Stimulated activated CD4-positive, alpha-beta T cell treated with anti-CD3 and anti-CD28 coated beads, TNF-alpha, amount 100 ng/mL, for 4 hours (primary cell): ENCODE measurements at places on chromosomes 11 and 22.

- no peak for DNase-seq
Observed at GRCh38 chr11:64762277-64762673, 2.5 kb upstream of the PYGM start.

- DNase-seq: no peak
Observed at GRCh38 chr11:104106136-104106754, 57.7 kb downstream of the PDGFD start.

- DNase-seq: no peak
Observed at GRCh38 chr11:117189191-117189940, 9.8 kb upstream of the TAGLN start.

GRCh38 chr11:45926001-45926401, 3.5 kb downstream of the LARGE2 start:
- DNase-seq: no peak

DNA sequence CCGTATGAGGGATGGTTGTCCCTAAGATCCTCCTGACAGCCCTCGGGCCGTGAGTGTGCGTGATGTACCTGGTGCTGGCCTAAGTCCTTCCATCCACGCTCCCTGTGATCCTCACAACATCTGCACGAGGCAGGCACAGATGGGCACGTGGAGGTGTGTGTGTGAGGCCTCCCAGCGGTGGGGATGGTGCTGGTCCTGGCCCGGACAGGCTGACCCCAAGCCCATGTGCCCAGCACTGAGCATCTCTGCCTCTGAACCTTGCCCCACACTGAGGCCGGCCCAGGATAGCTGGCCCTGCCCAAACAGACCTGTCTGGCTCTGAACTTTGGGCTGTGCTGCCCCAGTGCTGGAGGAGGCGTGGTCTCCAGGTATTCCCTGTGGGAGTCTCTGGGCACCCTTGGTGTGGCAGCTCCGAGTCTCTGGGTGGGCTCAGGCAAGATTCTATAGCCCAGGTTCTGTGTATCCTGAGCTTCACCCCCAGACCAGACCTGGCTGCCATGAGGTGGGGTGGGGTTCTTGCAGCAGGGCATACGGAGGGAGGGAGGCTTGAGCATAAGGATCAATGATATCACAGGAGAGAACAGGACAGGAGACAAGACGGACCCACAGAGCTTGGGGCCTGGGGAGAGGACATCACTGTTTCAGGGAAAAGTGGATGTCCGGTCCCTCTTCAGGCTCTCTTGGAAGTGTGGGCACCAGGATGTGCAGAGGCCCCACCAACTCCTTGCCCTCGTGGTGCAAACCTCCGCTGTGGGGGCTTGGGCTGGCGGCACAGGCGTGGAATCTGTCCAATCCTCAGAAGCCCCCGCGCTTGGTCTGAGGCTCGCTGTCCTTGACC, 881.8 kb downstream of the BRD1 start:
- DNase-seq: no peak

DNA sequence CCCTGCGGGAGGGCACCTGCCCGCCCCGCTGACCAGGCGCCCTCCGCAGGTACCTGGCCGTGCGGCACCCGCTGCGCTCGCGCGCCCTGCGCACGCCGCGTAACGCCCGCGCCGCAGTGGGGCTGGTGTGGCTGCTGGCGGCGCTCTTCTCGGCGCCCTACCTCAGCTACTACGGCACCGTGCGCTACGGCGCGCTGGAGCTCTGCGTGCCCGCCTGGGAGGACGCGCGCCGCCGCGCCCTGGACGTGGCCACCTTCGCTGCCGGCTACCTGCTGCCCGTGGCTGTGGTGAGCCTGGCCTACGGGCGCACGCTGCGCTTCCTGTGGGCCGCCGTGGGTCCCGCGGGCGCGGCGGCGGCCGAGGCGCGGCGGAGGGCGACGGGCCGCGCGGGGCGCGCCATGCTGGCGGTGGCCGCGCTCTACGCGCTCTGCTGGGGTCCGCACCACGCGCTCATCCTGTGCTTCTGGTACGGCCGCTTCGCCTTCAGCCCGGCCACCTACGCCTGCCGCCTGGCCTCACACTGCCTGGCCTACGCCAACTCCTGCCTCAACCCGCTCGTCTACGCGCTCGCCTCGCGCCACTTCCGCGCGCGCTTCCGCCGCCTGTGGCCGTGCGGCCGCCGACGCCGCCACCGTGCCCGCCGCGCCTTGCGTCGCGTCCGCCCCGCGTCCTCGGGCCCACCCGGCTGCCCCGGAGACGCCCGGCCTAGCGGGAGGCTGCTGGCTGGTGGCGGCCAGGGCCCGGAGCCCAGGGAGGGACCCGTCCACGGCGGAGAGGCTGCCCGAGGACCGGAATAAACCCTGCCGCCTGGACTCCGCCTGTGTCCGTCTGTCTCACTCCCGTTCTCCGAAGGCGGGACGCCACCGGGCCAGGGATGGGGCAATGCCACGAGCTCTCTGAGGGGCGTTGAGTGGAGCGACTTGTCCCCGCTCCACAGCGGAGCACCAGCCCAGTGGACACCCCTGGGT, 1.8 kb downstream of the GALR3 start:
- no peak for DNase-seq

DNA sequence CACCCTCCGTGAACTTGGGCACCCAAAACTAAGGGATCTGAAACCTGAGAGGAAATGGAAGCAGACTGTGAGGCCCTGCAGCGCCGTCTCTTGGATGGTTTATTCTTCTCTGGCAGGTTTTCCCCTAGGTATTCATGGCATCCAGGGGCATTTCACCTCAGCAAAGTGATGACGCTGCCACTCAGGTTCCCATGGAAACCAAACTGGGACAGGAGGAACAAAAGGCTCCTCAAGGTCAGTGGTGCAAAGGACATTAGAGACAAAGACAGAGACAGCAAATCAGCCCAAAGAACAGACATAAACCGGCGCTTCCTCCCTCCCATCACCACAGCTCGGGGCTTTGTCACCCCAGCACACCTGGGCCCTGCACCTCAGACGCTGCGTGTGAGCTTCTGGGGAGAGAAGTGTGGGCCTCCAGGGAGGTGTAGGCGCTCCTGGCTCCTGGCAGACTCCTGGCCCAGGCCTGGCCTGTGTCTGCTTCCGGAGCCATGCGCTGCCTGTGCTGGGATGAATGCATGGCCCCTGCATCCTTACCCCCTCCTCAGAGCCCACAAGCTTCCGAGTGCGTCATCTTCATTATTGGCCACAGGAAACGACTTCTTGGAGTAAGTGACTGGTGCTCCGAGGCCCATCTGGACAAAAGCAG, 5.9 kb downstream of the TP53AIP1 start:
- no peak for DNase-seq

DNA sequence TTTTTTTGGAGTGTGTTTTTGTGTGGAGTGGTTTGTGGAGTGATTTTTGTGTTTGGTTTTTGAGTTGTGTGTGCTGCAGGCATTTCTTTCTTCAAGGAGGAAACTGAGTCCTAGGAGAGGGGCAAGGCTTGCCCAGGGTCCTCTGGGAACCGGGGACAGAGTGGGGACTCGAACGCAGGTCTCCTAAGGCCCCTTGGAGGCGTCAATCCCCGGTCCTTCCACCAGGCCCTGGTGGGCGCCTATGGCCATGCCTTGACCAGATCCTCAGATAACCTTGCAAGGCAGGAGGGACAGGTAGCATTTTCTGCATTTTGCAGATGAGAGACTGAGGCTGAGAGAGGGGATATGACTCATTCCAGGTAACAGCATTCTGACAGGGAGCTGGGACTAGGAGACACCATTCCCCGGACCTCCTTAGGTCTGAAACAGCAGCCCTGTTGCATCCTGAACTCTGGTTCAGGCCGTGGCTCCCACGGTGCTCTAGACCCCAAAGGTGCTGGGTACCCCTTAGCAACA, 39.1 kb downstream of the MYO7A start:
- DNase-seq: no peak

DNA sequence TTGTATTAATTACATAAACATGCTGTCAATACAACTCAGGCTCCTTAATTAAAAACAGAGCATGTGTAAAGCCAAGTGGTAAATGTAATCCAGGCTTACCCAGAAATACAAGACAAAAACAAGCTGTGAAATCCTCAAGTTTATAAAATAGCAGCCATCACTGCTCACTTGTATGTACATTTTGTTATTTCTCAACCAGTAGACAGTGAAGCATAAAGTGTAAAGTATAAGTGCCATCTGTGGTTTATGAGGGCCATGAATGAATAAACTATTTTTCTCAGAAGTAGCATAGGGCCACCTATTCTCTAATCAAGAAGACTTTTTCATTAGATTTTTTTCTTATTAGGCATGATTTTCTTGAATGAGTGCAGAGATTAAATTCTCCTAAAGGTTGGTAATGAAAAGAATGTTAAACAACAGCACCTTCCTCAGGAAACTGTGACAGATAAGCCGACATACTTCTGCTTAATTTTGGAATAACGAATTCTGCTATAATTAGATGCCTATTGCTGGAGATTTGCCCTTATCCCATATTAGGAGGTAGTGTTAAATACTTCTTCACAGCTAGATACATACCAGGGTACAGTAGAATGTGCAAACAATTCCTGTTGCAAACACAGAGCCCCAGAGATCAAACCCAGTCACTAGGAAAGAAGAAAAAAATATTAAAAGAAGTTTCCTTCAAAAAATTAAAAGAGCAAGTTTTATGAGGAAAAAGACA, 13.0 kb downstream of the SLC5A12 start:
- DNase-seq: no peak

DNA sequence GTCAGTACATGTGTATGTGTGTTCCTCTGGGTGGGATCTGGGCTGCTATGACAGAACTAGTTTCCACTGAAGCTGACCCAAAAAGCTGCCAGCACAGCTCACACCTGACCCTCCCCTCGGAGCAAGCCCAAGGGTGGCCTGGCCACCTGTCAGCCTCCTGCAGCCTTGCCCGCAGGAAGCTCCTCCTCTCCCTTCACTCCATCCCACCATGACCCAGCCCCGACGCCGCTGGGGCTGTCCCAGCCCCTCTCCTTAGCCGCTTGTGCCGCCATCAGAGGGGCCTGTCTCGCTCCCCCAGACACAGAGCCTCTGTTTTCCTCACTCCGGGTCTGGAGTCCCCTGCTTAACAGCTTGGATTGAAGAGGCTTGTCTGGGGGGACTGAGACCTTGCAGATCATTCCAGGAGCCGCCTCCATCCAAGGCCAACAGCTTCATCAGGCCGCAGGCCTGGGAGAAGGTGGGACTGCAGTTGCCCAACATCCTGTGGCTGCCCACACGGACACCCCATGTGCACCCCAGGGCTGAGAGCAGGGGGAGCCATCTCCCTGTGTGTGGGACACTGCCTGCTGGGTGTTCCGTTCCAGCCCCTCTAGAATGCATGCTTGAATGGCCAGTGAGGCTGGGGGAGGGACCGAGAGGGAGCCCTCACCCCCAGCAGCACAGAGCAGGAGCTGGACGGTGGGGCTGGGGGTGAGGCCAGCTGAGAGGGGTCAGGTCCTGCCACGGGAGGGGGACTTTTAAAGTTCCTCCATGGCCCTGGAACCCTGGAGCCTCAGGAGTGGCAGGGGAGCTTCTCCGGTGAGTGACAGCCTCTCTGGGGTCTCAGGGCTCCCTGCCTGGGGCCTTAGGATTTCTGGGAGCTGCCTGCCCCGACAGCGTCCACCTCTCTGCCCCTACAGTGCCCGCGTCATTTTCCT, 696 bp downstream of the MRGPRF start:
- DNase-seq: no peak

DNA sequence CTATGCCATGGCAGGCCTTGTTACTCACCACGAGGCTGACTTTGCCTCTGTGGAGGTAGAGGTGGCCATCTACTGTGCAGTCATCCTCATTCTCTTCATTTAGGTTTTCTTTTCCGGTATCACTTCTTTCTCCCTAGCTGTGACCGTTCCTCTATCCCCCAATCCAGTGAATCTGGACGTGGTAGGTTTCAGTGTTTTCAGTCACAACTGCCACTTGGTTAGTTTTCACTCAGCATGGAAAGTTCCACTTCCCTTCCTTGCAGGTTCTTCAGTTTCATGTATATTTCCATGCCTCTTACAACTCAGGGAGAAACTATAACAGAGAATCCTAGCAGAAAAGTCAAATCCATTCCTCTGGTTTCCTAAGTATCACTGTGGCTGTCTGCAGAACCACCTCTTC, 1.9 kb downstream of the HPS4 start:
- DNase-seq: no peak

- no peak for DNase-seq
Observed at GRCh38 chr11:68275721-68276507, 4.1 kb upstream of the C11orf24 start.

DNA sequence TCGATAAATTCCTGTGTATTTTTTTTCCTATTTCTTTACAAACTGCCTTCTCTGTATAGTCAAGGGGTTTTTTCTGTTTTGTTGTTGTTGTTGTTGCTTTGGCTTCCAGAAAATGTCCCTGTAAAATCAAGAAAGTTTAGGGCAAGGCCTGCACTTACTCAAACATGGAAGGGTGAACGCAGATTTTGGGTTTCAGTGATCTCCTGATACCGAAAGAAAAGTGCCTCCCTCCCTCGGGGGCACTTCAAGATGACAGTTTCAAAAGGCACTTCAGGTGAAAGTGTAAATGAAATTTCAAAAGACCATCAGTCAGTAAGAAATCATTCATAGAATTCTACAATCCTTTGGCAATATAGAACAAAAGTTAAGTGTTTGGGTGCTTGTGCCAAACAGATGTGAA, 43.4 kb upstream of the TMPRSS4 start:
- no peak for DNase-seq

DNA sequence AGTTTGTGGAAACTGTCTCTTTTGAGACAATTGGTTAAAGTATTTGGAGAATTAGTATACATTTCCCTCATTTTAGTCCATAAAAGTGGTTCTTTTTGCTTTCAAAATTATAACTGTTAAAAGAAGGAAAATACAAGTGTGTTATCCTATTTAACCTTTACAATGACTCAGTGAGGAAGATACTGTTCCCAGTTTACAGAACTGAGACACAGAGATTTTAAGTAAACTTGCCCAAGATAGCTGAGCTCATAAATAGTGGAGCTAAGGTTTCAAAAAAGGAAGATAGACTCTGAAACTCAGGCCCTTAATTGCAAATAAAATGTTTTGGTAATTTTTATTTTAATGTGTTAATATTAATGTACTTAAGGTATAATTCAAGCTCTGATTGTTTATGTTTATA, 58.9 kb downstream of the DKK3 start:
- DNase-seq: no peak

- no peak for DNase-seq
Observed at GRCh38 chr22:24975813-24976341, 23.4 kb downstream of the KIAA1671 start.

GRCh38 chr22:48883211-48883960, 944.3 kb downstream of the BRD1 start:
- DNase-seq: no peak

- DNase-seq: no peak
Observed at GRCh38 chr11:57905439-57905838, 118.2 kb upstream of the OR9Q1 start.
